ENCODE measurements at places on chromosomes 3 and 15.
A peak's percentile ranks its signal among the peaks of the same experiment; 100 is the strongest.

- no peak for DNase-seq
These were observed 23.3 kb upstream of the DOCK3 start for GRCh38 chr3:50651445-50651844.

GRCh38 chr3:127823426-127823857 is 1.1 kb upstream of the MGLL start:
- no peak for DNase-seq

- no peak for DNase-seq
These were observed 182.7 kb downstream of the GOLGA6L6 start for GRCh38 chr15:20358779-20359414.

- DNase-seq: no peak
These were observed 134.5 kb downstream of the MEX3B start for GRCh38 chr15:81911022-81911971.

DNA sequence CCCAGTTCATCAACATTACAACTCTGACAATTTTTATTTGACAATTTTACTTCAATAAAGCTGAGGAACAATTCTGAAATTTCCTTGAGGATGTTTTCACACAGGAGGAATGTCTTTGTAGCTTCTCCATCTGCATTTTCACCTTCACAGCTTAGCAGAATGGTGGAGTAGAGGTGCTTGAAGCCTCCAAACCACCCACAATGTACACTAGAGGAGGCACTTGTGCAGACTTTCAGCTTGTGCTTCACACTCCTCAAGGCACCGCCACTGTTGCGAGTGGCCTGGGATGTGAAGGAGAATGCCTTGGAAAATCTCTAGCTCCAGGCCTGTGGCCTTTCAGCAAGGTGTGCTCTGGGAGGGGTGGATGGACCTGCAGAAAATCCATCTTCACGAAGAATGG is 181.9 kb downstream of the EPHB1 start:
- DNase-seq: no peak

DNA sequence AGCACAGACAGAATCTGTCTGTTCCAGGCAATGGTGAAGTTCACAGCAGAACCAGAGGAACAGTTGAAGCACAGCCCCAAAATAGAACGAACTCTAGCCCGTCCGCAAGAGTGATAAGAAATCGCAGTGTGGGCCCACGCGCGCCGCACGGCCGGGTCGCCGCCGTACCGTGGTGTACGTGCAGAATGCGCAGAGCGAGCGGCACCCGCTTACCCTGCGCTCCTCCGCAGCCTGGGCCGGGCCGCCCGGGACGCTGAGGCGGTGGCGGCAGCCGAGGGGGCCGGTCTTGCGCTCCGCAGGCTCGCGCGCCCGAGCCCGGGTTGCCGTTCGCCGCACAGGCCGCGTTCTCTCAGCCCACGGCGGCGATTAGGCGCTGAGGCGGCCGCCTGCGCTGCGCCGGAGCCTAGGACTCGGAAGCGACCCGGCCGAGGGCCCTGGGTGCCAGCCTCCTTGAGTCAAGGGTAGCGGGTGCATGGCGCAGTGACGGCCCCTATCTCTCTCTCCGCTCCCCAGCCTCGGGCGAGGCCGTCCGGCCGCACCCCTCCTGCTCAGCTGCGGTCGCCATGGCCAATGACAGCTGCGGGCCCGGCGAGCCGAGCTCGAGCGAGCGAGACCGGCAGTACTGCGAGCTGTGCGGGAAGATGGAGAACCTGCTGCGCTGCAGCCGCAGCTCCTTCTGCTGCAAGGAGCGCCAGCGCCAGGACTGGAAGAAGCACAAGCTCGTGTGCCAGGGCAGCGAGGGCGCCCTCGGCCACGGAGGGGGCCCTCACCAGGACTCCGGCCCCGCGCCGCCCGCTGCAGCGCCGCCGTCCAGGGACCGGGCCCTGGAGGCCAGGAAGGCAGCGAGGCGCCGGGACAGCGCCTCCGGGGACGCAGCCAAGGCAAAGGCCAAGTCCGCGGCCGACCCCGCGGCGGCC is 20.5 kb downstream of the WDR73 start:
- peak; percentile 80 for DNase-seq

- no peak for DNase-seq
These were observed 41.5 kb downstream of the CHD2 start for GRCh38 chr15:92941668-92942067.

DNA sequence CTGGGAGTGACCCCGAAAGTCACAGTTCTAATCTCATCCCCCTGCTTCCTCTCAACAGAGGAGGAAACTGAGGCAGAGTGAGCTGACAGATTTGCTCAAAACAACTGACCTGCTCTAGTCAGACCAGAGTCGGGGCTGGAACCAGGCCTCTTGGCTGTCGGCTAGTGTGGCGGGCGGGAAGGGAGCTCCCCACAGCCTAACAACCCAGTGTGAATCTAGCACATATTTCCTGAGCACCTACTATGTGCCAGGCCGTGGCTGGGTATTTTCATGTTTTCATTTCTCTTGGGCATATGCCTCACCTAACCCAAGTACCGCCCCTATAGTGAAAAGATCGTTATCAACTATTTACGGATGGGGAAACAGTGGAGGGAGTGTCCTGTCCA is 27.2 kb downstream of the GRIP2 start:
- DNase-seq: no peak

DNA sequence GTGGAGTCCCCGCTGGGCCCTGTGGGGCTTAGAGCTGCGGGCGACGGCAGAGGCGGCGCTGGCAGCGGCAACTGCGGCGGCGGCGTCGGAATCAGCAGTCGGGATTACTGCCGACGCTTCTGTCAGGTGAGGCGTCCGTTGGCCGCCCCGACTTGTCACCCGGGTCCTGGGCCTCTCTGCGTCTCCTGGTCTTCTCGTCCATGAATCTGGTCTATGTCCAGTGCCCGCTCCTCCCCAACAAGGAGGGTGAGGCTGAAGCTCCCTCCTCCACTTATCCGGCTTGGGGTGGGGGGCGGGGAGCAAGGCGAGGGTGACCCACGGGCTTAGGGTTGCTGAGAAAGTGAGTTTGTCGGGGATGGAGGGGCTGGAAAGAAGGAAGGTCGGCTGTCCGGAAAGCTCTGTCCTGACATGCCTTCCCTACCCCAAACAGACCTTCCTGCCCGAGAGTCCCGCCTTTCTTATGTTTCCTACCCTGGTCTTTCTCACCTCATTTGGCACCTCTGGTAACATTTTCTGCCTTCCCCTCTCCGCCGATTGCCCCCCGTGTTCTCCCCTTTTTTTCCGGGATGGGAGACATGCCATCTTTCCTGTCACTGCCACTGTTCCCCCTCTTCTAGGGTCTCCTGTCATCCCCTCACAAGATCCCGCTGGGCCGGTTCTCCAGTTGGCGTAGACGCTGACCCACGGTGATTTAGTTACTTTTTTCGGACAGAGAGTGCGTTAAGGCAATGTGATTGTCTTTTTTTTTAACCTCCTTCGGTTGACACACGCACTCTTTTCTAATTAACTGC is 520 bp downstream of the ZNF654 start:
- no peak for DNase-seq

- no peak for DNase-seq
These were observed 225.9 kb downstream of the IGSF11 start for GRCh38 chr3:118808723-118809122.

DNA sequence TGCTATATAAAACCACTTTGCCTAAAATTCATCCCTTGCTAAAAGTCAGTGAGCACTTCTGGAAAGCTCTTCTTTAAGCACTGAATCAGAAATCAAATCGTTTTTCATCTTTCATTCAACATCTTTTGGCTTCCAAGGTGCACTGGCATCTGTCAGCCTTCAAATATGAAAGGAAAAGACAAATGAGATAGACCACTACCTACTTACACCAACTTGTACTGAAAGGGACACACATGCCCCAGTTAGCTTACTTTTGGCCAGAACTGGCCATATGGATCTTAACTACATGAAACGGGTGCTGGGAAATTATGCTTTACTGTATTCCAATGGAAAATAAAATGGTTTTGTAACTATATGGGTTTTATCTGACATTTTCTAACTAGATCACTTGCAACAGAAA is 332.0 kb upstream of the ARPP21 start:
- DNase-seq: no peak

DNA sequence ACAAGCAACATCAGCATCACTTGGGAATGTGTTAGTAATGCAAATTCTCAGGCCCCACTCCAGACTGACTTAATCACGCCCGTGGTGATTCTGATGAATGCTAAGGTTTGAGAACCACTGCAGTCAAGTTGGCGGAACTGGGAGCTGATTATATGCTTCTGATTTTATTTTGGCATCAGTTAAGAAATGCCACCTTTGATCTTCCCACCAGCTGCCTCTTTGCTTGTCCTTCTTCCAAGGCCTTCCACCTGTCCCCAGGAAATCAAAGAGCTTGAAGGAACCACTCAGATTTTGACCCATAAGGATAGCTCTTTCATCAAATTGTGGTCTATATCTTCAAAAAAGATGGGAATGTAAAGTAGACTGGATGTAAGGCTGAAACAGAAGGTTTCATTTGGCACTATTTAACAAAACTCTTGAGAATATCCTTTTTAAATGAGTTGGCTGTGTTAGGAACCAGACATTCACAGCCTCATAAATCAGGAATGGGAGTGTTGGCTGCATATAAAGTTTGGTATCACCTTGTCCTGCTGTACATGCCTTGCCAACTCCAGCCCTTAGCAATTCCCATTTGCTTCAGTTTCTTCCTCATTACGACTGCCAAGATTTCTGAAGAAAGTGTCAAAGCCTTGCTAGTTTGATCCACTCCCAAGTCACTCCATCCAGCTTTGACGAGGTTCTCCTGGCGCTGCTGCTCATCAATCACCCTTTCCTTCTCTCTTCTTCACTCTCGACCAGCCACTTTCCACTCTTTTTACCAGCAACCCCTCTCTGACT is 125.8 kb upstream of the NPHP3 start:
- no peak for DNase-seq

- no peak for DNase-seq
These were observed 55.9 kb downstream of the MRPS25 start for GRCh38 chr3:15009167-15009566.

DNA sequence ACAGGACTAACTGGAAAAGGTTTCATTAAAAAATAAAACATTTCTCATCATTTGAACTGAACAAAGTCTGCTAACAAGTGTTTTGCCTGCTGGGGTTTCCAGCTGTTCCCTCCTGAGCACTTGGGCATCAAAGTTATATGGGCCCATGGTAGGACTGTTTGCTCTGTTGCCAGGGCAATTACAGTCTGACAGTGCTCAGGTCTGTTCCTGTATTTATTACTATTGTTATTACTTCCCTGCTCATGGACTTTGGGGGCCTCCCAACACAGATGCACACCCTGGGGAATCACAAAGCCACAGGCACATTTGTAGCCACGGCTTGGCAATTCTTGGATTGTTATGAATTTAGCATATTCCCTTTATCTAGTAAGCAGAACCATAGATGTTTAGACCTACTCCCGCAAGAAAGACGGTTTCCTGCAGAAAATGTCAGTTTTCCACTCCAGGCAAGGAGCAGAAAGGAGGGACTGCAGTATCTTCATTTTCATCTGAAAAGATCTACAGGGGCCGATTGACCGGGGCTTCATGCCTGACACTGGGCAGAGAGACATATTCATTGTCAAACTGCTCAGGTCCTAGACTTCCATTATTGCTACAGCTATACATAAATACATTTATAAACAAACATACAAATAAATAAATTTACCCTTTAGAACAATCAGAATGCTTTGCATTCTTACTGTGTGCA is 580.2 kb downstream of the AGBL1 start:
- DNase-seq: no peak

DNA sequence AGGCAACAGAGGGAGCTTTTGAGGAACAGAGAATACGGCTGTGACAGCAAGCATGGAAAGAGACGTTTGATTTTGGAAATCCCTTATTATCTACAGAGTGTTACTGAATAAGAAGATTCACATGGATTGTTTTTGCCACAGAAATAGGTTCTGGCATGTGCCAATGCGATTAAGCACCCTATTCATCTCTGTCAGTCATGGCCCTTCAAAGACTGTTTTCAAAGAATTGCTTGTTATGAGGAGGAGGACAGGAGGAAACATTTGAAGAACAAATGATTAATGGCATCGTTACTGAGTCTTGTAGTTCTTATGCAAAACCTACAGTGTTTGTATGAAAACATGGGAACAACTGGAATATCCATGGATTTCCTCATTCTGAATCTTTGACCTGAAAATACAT is 86.2 kb downstream of the EPHA6 start:
- DNase-seq: no peak

GRCh38 chr3:122773944-122774509 is 19.6 kb downstream of the HSPBAP1 start:
- DNase-seq: no peak

DNA sequence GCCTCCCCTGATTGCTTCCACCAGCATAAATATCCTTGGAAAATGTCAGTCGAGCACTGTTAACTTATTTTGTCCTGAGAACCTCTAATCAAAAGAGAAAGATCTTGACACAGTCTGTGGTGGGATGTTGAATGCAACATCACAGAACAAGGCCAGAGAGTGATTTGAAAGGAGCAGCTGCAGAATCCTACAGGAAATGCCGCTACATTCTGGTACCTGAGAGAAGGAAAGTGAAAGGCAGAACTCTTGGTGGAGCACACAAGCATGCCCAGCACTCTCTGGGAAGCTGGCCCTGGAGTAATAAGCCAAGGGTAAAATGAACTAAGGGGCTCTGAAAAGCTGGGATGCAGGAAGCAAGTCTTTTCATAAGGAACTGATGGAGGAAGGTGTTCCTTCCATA is 75.8 kb downstream of the CBLB start:
- no peak for DNase-seq

DNA sequence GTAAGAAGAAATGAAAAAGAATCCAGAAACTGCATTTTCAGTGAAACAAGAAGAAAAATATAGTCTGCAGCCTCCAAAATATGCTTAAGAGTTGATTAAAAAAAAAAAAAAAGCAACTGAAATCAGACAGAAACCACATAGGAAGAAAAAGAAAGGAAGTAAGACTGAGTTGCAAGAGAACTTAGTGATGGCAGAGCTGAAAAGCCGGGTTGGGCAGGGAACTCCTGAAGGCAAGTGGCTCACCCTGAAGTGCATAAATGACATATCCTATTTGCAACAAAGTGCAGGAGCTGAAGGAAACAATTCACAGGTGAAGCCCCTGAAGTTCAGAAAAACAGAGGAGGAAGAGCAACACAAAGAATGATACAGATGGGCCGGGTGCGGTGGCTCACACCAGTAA is 108.8 kb upstream of the SLC25A36 start:
- DNase-seq: no peak

- DNase-seq: peak; percentile 77
These were observed at the start of gene NRROS for GRCh38 chr3:196639483-196640296. Gene NRROS (plus strand): TSS chr3:196639694. CDS start chr3:196654540, 14,846 bp downstream.

DNA sequence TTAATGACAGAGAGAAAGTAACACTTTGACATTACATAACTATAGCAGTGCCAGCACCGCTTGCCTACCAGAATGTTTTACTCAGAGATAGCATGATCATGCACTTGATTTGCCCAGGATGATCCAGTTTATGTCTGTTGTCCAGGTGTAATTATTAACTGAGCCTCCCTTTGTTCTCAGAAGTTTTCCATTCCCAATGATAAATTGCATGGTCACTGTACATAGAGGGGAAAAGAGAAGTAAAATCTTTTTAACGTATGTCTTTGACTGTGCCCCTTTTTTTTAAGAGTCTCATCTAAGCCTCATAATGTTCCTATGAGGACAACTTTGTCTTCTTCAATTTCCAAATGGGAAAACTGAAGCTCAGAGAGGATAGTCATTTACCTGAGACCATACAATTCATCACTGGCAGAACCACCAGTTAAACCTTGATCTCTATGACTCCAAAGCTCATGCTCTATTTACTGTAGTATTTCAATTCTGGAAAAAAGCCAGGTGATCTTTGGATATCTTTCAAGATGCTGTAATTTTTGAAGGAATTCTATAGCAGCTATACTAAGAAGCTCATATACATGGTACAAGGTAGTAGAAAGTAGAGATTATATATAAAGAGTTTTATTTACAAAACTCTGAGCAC is 25.1 kb downstream of the C3orf85 start:
- DNase-seq: no peak

- no peak for DNase-seq
These were observed 82.2 kb upstream of the EPHA3 start for GRCh38 chr3:89025185-89025584.

- DNase-seq: no peak
These were observed 161.1 kb upstream of the STT3B start for GRCh38 chr3:31371484-31372177.

Data from stimulated activated naive CD8-positive, alpha-beta T cell treated with anti-CD3 and anti-CD28 coated beads, Interleukin-15, Interleukin-2, amounts not matched to agents 100 U/mL and 50 U/mL, for 24 hours (primary cell).